ENCODE measurements at places on chromosomes 3 and 15.

DNA sequence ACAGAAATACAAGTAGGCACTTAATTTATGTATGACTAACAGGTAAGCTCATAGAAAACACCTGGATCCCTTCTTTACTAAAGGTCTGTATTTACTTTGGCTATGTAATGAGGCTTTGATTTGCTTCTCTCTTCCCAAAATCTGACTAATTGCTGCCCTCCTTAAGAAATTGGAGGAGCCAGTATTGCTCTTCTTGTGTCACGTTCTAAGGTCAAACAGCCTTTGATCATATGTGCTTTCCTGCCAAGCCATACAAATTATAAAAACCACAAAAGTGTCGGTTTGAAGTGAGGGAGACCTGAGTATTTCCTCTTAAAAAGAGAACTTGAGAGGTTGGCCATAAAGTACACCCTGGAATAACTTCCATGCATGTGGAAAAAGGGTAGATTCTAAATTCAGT lies 112.1 kb upstream of the MB21D2 start:
- DNase-seq: no peak

GRCh38 chr3:187040516-187041361 lies 98.6 kb downstream of the RPL39L start:
- DNase-seq: no peak

GRCh38 chr15:92075764-92076163 lies 222.3 kb downstream of the SLCO3A1 start:
- no peak for DNase-seq

DNA sequence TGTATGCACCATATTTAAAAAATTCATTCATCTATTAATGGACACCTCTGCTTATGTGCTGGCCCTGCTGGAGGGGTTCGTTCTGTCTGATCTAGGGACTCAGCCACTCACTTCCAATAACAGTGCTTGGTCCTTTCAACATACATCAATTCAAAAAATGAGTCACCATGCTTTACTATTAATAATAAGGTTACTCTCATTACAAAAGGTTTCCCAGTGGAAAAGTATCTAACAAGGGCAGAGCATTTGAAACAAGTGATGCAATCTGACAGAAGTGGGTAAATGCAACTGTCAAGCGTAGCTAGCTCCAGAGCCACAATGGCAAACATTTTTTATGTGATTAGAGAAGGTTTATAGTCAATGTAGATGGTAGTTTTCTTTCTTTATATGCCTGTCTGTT lies 67.9 kb upstream of the TNIK start:
- DNase-seq: no peak

- no peak for DNase-seq
Measured at GRCh38 chr3:155581579-155581978, 163.3 kb downstream of the PLCH1 start.

DNA sequence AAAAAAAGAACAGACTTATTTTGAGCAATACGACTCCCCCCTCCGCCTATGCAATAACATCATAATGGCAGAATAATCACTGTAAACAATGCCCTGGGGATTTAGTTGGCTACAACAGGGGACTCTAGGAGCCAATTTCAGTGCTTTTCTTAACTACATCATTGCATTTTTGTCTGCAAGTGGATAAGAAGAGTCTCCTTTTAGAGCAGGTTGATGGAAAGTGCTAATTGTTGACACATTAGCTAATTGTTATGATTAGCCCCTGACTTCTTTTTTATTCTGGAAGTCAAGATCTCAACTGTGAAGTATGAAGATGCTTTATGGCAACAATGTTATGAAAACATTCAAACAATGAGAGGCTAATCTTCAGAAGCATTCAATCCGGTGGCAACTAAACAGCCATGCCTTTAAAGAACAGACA lies 121.2 kb downstream of the MECOM start:
- no peak for DNase-seq

DNA sequence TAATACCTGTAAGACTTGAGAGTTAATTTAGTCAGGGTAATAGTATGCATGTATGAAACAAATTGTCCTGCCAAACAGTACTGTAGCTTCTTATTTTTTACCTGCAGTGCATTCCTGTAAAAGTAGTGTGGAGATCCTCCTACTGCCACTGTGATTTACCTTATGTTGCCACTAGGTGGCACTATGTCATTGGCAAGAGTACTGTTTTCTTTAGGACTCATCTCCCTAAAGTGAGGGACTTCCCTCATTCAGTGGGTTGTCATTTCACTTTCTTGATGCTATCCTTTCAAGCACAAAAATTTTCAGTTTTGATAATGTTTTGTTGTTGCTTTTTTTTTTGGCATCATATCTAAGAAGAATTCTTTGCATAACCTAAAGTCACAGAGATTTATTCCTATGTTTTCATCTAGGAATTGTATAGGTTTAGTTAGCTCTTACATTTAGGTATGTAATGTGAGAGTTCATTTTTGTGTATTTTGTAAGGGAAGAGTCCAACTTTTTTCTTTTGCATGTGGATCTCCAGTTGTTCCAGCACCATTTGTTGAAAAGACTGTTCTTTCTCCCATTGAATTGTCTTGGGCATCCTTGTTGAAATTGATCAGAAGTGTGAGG lies 105.7 kb downstream of the AKAP13 start:
- DNase-seq: no peak

GRCh38 chr3:142216321-142216720 lies 9.1 kb downstream of the GK5 start:
- DNase-seq: no peak

DNA sequence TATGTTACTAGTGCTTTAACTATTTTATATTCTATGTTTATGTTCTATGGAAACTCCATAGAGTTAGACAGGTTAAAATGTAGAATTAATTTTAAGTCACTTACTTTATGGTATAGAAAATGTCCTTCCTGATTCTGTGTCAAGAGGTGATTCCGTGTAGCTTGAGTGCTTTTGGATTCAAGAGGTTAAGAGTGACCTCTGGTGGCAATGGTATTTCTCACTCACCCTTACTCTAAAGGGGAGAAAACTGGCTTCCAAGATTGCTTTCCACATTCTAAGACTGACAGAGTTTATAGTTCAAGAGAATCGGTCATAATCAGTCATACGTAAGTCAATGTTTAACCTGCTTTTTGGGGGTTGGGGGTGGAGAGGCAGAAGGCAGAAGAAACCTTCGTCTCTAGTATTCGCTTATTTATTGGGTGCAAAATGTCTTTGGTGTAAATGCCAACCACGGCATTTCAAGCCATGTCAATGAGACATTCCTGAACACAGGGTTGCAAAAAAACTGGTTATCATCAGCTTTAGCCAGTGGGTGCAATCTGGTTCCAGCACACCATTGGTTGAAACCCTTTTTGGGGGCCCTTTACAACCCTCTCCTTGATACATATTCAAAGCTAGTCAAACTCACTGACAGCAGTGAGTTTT lies 92.0 kb upstream of the VGLL3 start:
- DNase-seq: no peak

DNA sequence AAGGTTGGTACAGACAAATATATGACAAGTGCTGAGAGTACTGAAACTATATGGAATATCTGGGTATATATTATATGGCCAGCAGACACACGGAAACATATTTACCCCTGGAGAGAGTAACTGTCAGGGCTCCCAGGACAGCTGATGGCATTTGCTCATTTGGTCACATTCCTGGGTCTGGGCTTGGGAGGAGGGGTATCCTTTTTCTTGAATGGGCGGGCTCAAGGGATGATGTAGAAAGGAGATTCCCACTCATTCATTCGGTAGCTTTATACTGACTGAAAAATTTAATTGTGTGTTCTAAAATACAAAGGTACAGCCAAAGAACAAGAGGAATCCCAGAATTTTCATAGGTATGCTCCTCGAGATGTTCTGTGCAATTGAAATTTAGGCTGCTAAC lies 131.0 kb downstream of the KCNAB1 start:
- DNase-seq: no peak

DNA sequence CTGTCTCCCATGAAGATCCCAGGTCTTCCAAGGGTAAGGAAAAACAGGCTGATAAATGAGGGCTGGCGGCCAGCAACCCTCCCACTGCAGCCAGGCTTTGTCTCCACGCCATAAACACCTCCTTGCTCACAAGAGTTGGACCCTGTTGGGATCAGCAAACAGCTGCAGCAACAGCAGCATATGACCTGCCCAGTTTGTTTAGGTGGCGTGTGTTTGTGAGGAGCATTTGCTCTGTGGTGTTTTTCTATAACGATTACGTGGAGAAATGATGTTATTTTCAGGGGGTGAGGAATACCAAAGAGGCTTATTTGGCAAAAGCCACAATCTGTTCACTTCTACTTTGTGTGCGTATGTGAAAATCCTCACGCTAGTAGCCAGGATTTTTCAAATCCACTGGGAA lies 58.5 kb downstream of the RFTN1 start:
- no peak for DNase-seq

GRCh38 chr15:96181873-96182301 lies 148.6 kb upstream of the NR2F2 start:
- no peak for DNase-seq

- no peak for DNase-seq
Measured at GRCh38 chr15:38389924-38390542, 63.9 kb upstream of the FAM98B start.

DNA sequence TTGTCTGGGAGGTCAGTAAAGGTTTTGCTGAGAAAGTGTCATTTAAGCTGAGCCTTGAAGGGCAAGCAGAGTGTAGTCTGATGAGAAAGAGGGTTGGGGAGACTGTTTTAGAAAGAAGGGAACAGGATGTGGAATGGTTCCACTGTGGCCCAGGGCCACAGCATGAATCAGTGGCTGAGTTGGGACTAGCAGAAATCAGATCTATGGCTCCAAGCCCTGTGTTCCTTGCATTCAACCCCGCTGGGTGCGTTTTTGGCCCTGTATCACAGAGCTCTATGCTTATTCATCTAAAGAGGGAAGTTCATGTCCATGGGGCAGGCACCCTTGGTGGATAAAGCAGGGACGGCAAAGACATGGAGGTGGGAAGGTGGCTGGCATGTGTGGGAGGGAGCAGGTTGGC lies 151.3 kb downstream of the CACNA1D start:
- no peak for DNase-seq

GRCh38 chr3:25130724-25131520 lies 297.1 kb upstream of the RARB start:
- no peak for DNase-seq

- no peak for DNase-seq
Measured at GRCh38 chr3:62824965-62825592, 50.1 kb downstream of the CADPS start.

GRCh38 chr15:87268675-87269074 lies 987.9 kb downstream of the NTRK3 start:
- DNase-seq: no peak

GRCh38 chr3:126955004-126955790 lies 27.7 kb upstream of the PLXNA1 start:
- no peak for DNase-seq

- no peak for DNase-seq
Measured at GRCh38 chr3:142705198-142705597, 18.6 kb upstream of the TRPC1 start.

- DNase-seq: no peak
Measured at GRCh38 chr3:37511463-37511920, 337.1 kb upstream of the LRRFIP2 start.

- DNase-seq: no peak
Measured at GRCh38 chr15:57111002-57111401, 192.6 kb downstream of the TCF12 start.

GRCh38 chr3:189108067-189108466 lies 63.7 kb upstream of the TPRG1 start:
- DNase-seq: no peak

DNA sequence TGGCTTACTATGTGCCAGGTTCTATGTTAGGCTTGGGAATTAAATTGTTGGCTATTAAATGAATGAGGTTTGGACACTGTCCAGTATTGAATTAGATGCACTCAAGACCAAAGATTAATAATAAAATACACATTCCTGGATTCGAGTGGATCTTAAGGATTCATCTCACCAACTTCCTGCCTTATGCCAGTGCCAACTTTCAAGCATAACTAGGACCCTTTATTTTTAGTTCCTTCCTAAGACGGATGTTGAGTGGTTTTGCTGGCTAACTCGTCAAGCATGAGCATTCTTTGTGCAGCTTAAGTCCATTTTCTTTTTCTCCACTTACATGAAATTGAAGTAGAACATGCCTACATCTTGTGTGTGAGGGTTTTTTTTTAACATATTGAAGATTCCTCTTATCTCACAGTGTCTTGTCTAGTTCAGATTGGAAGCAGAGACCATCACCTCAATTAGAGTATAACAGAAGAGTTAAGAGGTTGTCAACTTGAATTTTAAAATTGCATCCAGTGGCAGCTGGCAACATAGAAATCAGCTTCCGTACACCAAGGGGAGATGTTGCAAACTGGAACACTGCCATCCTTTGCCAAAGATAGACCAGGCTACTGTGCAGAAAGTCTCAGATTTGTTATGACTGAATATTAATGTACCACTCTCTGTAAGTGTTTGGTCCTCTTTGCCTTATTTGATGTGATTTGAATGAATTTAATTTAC lies 106.3 kb upstream of the BFSP2 start:
- DNase-seq: no peak

GRCh38 chr15:73368301-73369136 lies at the start of gene HCN4:
Gene HCN4 (minus strand): TSS chr15:73368958. CDS start chr15:73368270, 688 bp downstream.
- no peak for DNase-seq

- DNase-seq: no peak
Measured at GRCh38 chr3:129824926-129825541, 68.5 kb downstream of the TMCC1 start.

- DNase-seq: no peak
Measured at GRCh38 chr15:63612300-63612699, 15.1 kb downstream of the FBXL22 start.

- DNase-seq: no peak
Measured at GRCh38 chr3:107377151-107377550, at the start of gene CCDC54. Gene CCDC54 (plus strand): TSS chr3:107377439. CDS start chr3:107377588, 149 bp downstream.

DNA sequence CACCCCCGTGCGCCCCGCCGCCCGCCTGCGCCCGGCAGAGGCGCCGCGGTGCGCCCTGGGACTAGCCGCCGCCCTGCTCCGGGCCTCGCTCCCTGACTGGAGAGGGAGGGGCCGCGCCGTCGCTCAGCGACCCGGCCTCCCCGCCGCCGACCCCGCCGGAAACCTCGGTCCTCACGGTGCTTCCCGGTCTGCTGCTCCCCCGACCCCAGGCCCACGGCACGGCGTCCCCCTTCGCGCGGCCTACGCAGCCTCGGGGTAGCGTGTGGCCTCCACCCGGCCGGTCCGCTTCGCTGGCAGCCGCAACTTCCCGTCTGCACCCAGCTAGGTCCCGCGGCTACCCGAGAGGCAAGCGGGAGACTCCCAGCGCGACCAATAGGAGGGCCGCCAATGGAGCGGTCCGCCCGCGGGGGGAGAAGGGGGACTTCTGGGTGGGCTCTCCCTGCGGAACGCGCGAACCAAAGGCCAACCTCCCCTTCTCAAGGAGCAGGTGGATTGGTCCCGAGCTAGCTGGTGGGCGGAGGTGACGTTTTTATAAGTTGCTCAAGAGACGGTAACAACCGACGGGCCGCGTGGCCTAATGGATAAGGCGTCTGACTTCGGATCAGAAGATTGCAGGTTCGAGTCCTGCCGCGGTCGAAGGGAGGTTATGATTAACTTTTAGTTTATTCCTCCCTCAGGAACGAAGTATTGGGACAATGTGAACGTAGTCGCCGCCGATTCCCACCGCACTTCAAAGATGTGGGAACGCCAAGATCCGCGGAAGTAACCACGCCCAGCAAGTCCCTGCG lies at the start of gene POLG:
Gene POLG, minus strand, starts transcription at position 315 of the 788 bp plus-strand sequence. CDS start 1,070 bp downstream, outside the sequence.
- peak; percentile 98 for DNase-seq
